NCI-H1092 treated with DMSO at 0.1 percent for 48 hours (cell line): ENCODE measurements at places on chromosomes 4 and X.

GRCh38 chr4:55980725-55981124, 32.0 kb downstream of the CEP135 start:
- no peak for DNase-seq

GRCh38 chr4:41456559-41457101, 81.3 kb upstream of the LIMCH1 start:
- DNase-seq, result no peak

DNA sequence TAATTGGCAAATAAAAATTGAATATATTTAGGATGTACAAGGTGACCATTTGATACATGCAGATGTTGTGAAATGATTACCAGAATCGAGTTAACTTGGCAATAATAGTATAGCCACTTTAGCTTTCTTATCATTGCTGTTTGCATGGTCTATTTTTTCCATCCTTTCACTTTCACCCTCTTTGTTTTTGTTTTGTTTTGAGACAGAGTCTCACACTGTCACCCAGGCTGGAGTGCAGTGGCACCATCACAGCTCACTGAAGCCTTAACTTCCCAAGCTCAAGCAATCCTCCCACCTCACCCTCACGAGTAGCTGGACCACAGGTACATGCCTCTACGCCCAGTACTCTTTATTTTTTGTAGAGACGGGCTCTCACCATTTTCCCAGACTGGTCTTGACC, 218.6 kb upstream of the ADGRL3 start:
- no peak for DNase-seq

- no peak for DNase-seq
These were observed 350.1 kb downstream of the C4orf33 start for GRCh38 chr4:129446074-129446473.

- no peak for DNase-seq
These were observed 116.3 kb downstream of the GRXCR1 start for GRCh38 chr4:43008793-43009192.

- no peak for DNase-seq
These were observed 198.4 kb downstream of the PALLD start for GRCh38 chr4:168695288-168695687.

DNA sequence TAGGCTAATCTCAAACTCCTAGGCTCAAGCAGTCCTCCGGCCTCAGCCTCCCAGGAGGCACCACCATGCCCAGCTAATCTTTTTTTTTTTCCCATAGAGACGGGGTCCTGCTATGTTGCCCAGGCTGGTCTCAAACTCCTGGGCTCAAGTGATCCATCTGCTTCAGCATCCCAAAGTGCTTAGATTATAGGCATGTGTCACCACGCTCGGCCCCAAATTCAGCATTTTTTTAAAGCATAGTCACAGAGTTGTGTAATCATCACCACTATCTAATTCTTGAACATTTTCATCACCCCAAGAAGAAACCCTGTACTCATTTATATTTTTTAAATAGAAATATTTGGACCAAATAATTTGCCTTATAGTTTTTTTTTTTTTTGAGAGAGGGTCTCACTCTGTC, 10.3 kb downstream of the CENPI start:
- DNase-seq, result no peak

GRCh38 chrX:104309169-104309568, 54.4 kb upstream of the ESX1 start:
- DNase-seq, result no peak

GRCh38 chr4:498328-498904, 540 bp downstream of the ZNF721 start:
- no peak for DNase-seq

DNA sequence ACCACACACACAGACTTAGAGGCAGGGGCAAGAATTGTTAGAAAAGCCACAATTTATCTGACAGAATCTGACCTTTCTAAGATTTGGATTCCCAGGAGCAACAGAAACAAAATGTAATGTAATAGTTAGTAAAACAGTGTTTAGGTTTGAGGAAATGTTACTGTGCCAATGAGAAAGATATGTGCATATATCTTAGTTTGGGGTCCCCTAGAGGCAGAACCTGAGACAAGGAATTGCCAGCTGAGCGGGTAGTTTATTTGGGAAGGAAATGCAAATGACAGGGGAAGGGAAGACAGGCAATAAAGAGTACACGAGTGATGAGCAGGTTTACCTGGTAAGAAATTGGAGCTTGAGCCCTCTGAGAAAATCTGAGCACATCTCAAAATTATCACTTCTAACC, 31.3 kb upstream of the DDX53 start:
- DNase-seq, result no peak

- DNase-seq, result no peak
These were observed 96.0 kb upstream of the HELT start for GRCh38 chr4:184922301-184922700.
